ENCODE measurements at places on chromosomes 3 and 15.

DNA sequence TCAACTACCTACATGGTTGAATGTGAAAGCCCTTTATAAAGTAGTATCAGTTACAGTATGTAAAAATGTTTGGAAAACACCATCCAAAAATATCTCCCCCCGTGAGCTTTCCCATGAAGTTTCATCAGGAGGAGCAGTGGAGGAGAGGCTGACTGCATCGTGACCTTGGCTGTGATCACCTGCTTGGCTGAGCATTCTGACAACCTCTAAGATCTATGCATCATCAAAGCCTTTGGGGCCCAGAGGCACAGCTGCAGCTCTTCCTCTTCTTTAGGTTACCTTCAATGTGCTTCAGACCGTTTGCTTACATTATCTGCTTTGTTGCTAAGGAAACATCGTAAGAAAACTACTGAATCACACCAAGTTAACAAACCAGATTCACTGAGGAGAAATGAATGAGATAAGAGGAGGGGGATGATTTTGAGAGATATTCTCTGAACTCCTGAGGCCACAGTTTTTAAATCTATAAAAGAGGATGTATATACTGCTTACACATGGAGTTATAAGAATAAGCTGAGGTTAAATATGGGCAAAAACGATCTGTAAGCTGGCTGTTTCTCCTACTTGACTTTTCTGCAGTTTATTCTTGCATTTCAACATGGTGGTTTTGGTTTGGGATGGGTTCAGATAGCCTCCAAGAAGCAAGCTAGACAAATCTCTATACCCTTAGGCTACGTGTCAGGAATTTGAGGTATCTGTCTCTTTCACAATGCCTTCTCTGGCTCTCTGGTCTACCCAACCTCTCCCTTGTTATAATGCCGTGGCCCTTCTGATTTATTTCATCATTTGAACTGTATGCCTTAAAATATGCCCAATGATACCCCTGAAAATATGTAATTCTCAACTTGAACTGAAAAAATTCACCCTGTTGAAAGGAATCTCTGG, 4.0 kb downstream of the GCSAM start:
- DNase-seq = no peak

DNA sequence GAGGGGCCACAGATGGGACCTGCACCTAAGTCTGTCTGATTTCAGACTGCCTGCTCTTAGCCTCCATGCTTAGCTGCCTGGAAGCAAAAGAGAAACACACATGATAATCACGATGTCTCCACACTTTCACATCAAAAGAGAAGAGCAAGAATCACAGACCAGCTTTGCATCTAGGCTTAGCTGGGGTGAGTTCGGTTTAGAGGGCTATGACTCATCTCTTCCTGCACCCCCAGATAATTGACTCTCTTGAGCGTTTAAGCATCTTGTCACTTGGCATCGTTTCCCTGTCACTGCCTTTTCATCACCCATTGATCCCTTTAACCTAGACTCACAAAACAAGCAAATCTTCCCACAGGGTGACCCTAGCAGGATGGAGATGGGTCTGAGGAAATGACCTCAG, 124.0 kb downstream of the NTRK3 start:
- DNase-seq = no peak

DNA sequence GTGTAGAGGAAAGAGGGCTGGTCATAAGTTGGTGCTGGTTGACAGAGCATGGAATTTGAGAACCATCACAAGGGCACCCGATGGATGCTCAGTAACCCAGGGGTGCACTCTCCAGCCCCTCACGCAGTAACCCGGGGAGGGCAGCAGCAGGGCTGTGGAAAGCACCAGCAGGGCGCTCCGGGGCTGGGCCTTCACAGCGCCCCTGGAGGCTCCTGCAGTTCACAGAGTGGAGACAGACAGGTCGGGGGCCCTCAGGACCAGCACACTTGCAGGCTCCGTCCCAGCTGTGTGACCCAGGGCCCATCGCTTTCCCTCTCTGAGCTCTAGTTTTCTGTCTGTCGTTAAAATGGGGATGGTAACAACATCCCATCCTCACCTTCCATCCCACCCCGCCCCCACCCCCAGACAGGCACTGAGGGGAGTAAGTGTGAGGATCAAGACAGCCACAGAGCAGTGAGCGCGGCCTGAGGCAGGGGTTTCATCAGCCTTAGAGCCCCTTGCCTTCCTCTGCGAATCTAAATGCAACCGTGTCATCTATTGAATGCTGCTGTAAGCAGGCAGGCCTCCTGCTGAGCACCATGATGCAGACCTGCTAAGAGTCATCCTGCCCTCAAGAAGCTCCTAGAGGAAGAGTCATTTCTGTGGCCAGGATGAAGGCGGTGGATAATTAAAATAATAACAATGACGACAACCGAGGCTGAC, 90.2 kb upstream of the LINGO1 start:
- no peak for DNase-seq

- no peak for DNase-seq
These were observed 34.5 kb upstream of the MAP3K13 start for GRCh38 chr3:185328324-185329004.

DNA sequence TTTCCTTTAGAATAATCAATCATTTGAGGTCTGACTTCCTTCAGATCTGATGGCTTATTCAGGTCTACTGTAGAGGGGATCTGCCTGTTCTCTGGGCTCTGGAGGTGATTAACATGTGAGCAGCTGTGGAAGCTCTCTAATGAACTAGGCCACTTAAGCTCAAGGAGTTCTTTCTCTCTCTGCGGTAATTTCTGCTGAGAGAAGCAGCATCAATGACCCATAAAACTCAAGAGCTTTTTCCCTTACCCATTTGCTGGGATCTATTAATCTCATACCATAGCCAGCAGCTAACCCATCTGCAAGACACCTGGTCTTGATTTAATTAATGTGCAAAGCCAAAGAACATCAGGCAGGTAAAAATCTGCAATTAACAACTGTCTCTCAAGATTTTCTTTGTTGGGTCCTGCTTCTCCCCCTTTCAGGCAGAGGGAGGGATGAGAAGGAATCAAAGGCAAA, 73.2 kb upstream of the DLG1 start:
- no peak for DNase-seq

DNA sequence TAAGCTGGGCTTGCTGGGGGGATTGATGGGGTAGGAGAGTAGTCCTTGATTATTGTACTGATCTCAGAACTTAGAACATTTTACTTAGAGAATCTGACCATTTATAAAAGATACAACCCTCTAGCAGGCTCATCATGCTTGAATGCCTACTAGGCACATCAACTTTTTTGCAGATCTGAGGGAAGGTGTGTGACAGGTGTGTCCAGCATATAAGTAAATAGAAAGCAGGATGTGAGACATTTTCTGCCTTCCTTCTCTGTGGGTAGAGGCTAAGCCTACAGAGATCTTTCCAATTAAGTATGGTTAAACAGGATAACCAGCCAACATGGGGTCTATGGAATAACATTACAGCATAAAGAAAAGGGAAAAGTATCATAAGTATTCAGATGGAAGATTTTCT, 159.1 kb downstream of the AKAP13 start:
- no peak for DNase-seq

DNA sequence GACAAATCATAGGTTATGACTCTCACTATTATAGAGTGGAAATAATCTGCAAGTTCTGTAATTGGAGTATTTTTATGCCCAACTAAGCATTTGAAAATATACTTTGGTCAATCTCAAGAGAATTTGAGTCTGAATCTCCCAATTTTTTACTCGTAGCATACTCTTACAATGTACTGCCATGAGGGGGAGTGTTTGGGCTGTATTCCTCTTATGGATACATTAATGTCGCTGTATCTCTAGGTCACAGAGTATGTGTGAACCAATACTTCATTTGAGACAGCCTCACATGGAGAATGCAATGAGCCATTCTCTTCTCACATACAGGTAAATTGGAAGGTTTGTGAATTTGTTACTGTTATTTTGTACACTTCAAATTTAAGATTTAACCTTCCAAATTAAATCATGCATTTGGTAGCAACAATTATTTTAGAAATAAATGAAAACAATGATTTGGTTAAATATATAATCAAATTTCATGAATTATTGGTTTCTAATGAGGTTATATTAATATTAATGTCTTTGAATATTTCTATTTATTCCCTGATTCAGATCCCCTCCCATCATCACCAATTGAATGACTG, 5.5 kb upstream of the CD200 start:
- DNase-seq = no peak

DNA sequence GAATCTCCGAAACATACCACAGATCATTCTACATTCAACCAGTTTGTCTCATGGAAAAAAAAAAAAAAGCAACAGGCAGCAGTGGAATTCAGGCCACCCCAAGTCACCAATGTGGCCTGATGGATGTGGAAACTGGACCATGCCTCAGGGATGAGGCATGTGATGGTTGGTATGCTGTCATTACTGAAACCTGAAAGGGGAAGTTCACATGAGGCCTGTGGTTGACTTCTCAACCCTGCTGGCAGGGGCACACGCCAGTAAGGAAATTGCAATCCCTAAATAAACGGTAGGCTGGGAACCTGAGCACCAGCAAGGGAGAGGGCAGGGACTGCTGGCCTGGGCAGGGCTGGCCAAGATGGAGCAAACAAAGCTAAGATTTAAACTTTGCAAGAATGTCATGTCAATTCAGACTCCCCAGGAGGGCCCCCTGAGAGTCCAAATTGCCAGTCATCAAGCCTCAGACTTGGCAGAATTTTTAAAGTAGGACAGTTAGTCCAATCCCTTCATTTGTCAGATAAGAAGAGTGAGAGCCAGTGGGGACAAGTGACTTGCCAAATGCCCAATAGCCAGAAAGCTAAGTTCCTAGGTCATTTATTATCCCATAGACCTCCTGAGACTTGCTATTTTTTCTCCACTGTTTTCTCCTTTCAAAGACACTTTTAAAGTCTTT, 310.4 kb downstream of the ERC2 start:
- DNase-seq = no peak

DNA sequence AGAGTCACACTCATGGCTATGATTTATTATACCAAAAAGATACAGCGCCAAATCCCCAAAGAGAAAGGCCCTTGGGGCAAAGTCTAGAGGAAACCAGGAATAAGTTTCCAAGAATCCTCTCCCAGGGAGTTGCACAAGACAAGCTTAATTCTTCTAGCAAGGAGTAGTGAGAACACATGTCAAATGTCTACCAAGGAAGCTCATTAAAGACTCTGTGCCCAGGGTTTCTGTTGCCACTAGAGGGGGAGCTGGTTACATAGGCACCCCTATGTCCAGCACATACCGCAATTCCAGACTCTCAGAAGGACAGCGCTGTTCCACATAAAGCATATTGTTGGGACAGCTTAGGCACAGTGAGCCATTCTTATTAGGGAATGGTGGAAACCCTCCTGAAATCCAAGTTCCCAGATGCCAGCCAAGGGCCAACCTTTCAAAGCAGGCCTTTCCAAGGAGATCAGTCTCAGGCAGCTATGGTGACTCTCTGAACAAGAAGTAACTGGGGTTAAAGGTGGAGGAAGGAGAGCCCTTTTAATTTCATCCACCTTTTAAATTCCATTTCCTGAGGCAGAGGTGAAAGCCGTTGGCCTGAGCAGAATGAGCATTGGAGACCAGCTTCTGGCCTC, 194.2 kb downstream of the UACA start:
- DNase-seq = no peak

DNA sequence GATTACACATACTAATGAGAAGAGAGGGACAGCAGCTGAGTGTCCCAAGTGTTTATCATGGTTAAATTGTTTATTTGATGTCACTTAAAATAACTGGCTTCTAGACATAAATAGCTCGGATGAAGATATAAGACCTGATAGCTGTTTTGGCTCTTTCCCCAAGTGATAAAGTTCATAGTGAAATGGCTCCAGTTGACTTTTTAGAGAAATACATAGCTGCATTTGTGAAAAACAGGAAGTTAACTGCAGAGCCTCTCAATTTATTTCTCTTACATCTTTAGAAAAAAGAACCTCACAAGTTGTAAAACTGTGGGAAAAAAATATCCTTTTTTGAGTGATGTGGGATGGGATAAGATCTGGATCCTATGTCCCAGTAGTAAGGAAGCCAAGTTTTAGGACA, 332.9 kb upstream of the RASGRP1 start:
- DNase-seq = no peak

- DNase-seq = no peak
These were observed 10.3 kb upstream of the USP50 start for GRCh38 chr15:50556642-50557371.

DNA sequence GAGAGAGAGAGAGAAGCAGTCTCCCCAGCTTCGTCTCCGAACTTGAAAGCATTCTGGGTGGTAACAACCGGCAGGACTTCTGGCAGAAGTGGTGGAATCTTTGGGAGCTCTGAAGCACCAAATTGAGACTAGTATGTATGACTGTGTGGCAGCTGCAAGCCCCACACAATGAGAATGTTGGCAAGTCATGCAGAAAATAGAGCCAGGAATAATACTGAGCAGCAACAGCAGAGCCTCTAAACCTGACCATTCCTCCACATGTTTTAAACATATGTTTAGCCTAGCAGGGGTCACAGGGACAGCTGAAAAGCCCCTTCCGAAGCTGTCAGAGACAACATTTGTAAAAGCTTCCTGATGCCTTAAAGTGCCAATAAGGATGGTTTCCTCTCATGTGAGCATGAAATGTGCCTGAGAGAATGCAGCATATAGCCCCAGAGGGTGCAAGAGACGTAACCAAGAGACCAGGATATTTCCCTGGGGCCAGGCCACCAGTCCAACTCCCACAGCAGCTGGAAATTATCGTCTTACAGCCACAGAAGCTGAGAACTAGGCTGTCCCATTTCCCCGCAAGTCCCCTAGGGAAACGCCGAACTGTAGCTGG, 178.6 kb upstream of the CCDC54 start:
- DNase-seq = no peak

GRCh38 chr3:81440661-81441060, 320.8 kb downstream of the GBE1 start:
- no peak for DNase-seq

DNA sequence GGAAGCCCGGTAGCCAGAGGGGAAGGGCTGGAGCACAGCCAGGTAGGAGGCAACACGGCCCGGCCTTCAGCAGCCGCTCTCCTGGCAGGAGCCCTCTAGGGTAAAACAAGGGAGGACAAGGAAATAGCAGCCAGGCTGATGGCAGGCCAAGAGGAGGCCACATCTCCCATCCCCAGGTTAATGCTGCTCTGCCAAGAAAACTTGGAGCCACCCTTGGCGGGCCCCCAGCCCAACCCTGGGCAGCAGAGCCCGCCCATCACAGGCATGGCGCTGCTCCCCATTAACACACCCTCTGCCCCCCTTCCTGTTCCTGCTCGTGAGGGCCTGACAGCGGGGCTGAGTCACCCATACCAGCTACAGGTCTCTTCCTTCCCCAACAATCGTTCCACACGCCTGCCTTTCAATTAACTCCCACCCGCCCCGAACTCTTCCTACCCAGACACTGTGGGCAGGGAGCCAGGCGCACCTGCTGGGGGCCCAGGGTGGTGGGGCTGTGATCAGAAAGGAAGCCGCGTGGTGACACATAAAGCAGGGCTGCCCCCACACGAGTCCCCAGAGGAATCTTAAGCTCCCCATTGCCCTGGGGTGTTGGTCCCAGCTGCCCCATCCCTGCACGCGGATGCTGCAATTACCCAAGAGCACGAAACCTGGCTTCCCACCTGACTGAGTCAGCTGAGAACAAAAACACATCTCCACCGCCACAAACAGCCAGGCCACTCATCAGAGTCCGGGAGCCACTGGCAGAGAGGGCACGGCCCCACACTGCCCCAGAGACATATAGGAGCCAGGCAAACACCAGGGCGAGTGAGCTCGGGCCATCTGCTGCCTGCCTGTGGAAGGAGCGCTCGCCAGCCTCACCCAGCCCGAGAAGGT, at the start of gene C15orf62:
Gene C15orf62, plus strand, starts transcription at position 707 of the 873 bp plus-strand sequence. CDS start 516 bp downstream, outside the sequence.
- peak; percentile 37 for DNase-seq
